ENCODE measurements at places on chromosomes 12 and 14.

DNA sequence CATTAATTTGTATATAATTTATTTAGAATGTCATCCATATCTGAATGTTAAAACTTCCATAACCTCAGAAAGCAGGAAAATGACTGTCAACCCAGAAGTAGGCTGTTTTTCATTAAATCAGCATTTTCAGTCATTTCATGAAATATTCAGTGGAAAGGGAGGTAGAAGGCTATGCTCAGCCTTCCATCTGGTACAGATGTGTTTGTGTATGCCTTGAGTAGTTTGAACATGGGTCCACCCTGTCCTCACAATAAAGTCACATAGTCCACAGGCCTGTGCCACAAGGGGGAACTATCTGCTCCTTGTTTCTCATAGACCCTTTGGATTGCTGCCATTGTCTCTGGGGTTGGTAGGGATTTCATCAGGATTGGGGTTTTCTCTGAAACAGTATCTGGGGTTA lies 9.1 kb downstream of the LACRT start:
- DNase-seq = no peak

GRCh38 chr12:87066326-87066725 lies 810.1 kb upstream of the MGAT4C start:
- DNase-seq = no peak

GRCh38 chr14:103028772-103029171 lies 28.6 kb downstream of the CDC42BPB start:
- no peak for DNase-seq

DNA sequence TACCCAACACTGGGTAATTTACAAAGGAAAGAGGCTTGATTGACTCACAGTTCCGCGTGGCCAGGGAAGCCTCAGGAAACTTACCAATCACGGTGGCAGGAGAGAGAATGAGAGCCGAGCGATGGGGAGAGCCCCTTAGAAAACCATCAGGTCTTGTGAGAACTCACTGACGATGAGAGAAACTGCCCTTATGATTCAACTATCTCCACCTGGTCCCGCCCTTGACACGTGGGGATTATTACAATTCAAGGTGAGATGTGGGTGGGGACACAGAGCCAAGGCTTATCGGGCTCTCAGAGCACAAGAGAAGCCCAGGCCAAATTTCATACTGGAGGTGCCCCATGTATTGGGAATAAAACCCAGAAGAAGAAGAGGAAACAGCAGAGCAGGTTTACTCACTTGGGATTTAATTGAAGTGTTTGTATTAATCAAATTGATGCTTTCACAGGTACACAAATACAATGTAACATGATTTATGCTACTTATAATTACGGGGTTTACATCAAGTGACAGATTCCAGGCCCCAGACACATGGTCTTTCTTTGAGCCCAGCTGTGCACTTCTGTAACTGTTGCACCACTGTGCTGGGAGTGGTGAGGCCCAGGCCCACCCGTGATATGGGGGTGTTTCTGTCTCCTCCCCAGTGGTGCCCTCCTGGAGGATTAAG lies 8.2 kb upstream of the CCDC85C start:
- no peak for DNase-seq

- DNase-seq = no peak
These were observed 71.8 kb upstream of the BCAT1 start for GRCh38 chr12:25020621-25021243.

GRCh38 chr12:6367065-6367968 lies 8.0 kb downstream of the SCNN1A start:
- peak; percentile 80 for DNase-seq

- DNase-seq = no peak
These were observed 7.7 kb downstream of the VRK1 start for GRCh38 chr14:96804895-96805294.

- DNase-seq = no peak
These were observed 49.2 kb upstream of the CNOT2 start for GRCh38 chr12:70194076-70194475.

- DNase-seq = peak; percentile 65
These were observed 229.6 kb upstream of the EGLN3 start for GRCh38 chr14:34180434-34180833.

GRCh38 chr12:91127751-91128150 lies 16.5 kb upstream of the LUM start:
- DNase-seq = no peak

DNA sequence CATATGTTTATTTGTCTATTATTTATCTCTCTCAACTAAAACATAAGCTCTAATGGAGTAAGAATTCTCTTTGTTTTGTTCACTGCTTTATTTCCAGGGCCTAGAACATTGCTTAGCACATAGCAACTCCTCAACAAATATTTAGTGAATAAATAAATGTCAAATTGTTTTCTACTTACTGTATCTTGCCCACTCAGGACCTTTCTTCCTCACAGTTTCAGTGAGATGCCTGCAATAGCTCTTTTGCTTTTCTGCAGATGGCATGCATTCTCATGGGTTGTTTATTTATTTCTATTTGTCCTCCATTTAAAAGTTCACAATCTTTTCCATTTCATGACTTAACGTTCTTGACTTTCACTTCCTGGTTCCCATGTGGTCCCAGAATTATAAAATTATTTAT lies 94.9 kb upstream of the TTC7B start:
- no peak for DNase-seq

DNA sequence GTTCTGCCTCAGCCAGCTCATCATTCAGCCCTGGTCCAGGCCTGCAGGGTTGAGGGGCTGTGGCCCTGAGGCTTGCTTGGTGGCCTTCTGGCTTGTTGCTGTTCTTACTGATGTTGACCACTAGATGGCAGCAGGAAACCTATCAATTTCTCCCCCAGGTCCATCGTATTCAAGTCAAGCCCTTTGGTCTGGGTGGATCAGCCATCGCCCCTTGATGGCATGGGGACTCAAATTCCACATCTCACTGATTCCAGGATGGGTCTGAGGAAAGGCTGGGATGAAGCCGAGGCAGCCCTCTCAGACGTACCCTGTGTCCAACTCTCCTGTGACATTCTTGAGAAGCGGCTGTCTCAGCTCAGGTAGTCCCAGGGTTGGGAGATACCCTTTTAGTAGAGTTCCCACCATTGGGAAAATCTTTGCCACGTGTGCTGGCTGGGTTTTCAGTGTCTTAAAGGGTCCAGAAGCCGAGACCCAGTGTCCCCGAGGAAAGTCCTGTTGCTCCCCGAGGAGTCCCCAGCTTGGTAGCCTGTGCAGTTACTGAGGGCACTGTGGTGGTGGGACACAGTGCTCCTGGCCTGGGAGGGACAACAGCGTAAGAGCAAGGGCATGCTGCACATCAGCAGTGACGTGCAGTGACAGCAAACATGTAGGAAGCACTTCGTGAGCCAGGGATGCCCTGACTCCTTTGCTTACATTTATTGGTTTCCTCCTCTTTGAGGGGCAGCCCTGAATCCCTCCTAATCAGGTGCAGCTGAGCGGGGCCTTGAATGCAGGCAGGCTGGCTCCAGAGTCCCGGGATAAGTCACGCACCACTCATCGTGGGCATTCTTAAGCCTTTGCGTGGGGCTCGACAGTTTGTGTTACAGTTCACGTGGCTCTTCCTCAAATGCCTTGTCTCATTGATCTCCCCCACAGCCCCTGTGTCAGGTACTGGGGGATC lies 58.6 kb downstream of the TSPAN9 start:
- DNase-seq = peak; percentile 79

GRCh38 chr12:46452776-46453175 lies 80.2 kb upstream of the SLC38A2 start:
- no peak for DNase-seq

DNA sequence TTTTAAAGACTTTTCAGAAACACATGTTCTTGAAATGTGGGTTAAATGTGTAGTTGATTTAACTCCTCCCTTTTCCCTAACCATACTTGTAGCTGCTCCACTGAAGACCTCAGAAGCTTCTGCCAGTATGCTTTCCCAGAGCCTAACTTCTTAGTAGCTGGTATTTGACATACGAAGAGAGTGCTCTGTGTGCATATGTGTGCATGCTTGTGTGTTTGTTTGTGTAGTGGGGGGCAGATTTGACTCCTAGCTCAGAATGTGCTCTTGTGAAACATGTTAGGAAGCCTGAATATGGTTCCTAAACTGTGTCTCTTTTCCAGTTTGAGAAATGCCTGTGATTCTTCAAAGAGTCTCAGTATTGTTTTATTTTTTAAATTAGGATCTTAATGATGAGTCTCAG lies 420.4 kb downstream of the PCNX1 start:
- no peak for DNase-seq

- DNase-seq = no peak
These were observed 154.0 kb downstream of the PIWIL1 start for GRCh38 chr12:130491421-130492357.

GRCh38 chr12:6606331-6607131 lies 648 bp downstream of the CHD4 start:
- DNase-seq = no peak

DNA sequence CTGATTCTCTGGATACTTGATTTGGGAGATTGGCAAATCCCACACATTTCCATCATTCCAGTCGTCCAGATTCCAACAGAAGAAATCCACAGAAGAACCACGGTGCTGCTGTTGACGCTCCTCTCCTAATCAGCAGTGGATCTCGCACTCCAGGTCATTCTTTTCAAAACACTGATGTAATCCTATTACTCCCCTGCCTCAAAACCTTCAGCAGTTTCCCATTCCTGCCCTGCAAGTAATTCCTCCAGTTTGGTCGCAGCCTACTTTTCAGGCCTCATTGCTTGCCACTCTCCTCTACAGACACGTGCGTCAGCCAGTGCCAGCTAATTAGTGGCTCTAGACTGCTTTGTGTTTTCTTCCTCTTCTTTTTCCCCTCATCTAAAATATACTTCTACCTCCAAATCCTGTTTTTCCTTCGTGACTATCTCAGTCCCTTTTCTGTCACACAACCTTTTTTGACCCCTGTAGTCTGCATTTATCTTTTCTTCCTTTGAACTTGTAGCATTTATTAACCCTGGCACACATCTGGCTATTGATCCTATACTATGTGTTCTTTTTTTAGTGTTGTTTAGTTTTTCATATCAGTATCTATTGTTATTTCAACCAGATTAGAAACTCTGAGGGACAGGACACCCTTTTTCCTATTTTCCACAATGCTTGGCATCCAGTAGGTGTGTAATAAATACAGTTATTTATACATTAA lies 36.8 kb downstream of the PRORP start:
- no peak for DNase-seq
